ENCODE measurements at places on chromosomes 13 and 19.

- no peak for DNase-seq
These were observed 150.9 kb downstream of the RGCC start for GRCh38 chr13:41608111-41608838.

DNA sequence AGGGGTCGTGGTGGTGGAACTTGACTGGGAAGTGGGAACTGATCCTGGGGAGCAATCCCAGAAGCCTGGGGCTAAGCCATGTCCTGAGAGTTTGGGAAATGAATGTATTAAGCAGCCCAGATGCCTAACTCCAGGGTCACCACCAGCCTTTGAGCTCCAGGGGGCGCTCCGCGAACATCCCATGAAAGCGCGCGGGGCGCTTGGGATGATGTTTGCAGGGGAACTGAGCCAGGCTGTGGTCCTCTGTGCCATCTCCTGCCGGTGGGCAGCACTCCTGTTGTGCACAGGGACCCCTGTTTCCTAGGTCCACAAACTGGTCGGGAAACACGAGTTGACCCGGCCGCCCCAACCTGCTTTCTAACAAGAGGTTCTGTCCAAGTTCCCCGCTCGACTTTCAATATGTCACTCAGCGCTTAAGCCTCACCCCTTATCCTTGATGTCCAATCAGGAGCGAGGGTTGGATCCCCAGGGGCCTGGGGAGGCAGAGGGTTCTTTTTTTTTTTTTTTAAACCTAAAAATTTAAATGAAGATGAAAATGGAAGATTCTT is 14.4 kb downstream of the LEUTX start:
- peak; percentile 65 for DNase-seq

GRCh38 chr19:52442179-52442578 is 11.2 kb upstream of the ZNF578 start:
- no peak for DNase-seq

- DNase-seq, result no peak
These were observed 4.2 kb downstream of the POU4F1 start for GRCh38 chr13:78598966-78599644.

- peak; percentile 95 for DNase-seq
These were observed 26.5 kb upstream of the HOMER3 start for GRCh38 chr19:18967358-18968146.

DNA sequence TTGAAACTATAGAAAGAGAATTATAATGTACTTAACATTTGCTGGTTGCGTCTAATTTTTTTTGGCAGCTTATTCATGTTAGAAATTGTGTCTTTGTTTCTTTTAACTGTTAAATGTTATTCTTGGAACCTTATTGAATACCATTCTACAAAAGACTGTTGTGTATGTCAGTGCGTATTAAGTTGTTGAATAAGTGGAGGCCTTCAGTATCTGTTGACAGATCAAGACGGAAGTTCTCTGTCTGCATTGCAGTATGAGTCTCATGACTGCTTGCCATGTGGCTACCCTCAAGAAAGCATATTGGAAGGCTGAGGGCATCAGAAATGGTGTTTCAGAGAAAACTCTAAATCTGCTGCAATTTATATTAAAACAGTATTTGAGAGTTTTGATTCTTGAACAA is 8.5 kb downstream of the UBA2 start:
- DNase-seq, result no peak

GRCh38 chr13:38888309-38888708 is 102.3 kb downstream of the STOML3 start:
- DNase-seq, result peak; percentile 84

DNA sequence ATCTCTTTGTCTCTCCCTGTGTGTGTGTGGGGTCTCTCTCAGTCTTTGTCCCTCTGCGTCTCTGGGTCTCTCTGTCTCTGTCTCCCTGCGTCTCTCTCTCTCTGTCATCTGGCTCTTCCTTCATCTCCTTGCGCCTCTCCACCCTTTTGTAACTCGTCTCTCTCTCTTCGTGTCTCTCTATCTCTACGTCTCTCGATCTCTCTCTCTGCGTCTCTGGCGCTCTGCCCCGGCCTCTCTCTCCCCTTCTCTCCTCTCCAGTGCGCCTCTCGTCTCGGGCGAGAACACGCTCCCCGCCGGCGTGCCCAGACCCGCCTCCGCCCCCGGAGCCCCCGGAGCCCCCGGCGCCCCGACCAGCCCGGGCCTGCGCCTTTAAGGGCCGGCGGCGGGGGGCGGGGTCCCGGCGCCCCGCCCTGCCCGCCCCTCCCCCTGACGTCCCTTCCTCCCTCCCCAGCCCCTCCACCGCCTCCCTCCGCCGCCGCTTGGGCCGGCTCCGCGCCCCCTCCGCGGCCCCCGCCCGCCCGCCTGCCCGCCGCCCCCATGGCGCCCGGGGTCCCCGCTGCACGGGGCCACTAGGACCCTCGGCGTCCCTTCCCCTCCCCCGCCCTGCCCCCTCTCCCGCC is at the start of gene MARK4:
Gene MARK4 (plus strand): TSS at position 440 of the 620 bp plus-strand sequence. CDS start 318 bp downstream, outside the sequence.
- DNase-seq, result peak; percentile 59

GRCh38 chr13:28318496-28318895 is 176.4 kb downstream of the FLT1 start:
- DNase-seq, result no peak

- DNase-seq, result no peak
These were observed at the start of gene CRX for GRCh38 chr19:47821460-47822020. Gene CRX, plus strand, starts transcription at chr19:47821937. Its CDS starts 12,507 bp downstream, at chr19:47834444.

DNA sequence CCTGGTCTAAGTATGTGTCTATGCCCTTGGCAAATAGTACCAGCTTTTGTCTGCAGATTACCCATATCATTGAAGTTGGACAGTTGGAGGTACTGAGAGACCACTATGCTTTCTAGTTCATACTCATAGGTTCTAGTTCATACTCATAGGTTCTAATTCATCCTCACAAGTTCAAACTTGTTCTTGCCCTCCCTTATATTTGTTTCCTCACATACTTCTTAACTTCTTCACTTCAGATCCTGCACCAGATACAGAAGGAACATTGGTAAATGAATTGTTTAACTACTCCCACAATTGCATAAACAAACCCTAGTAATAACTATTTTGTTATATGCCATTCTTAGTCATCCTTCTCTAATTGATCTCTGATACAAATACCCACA is 172.2 kb downstream of the SLITRK1 start:
- no peak for DNase-seq

- DNase-seq, result no peak
These were observed 10.7 kb downstream of the APLP1 start for GRCh38 chr19:35879068-35879467.

GRCh38 chr13:30934381-30934780 is 1.9 kb downstream of the TEX26 start:
- DNase-seq, result no peak

DNA sequence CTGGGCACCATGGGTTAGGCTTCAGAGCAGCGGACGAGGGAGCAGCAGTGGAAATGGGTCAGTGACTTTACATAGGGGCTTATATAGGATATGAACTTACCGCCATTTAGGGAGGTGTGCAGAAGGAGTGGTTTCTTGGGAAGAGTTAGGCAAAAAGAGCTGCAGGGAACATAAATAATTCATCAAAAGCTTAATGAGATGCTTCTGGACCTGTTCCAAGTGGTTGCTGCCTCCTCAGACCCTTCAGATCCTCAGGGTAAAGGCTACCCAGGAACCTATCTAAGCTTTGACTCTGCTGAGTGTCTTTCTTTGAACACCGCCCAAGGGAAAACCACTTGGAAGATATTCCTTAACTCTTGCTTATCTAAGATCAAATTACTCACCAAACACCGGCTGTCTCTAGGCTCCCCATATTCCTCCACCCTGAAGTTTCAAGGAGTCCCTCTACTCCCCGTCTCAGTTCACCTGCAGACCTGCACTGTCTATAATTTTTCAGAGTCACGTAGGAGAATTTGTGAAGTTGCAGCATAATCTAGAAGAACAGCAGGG is at the start of gene IGFL4:
Gene IGFL4 (minus strand): TSS at position 51 of the 549 bp plus-strand sequence. CDS start 40 bp downstream, at position 11.
- peak; percentile 17 for DNase-seq

- peak; percentile 64 for DNase-seq
These were observed 32.5 kb downstream of the LCP1 start for GRCh38 chr13:46149272-46150133.

DNA sequence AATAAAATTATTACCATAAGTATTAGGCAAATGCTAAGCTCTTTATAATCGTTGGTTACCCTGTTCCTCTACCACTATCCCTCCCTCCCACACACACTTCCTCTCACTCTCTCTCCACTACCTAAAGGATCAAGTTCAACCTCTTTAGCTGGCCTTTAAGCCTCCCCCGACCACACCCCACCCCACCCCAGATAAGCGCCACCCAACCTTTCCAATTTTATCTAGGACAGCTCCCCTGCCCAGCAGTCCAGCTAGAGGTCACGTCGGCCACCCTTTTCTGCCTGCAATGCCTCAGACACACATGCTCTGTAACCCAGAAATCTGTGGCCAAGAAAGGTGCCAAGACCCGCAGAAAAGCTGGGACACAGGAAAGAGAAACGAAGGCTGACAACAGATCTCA is 1.1 kb downstream of the LYPD4 start:
- DNase-seq, result no peak

- DNase-seq, result no peak
These were observed 44.2 kb upstream of the HOMER3 start for GRCh38 chr19:18985257-18985656.

GRCh38 chr13:78254113-78254512 is 335.5 kb upstream of the EDNRB start:
- DNase-seq, result no peak

DNA sequence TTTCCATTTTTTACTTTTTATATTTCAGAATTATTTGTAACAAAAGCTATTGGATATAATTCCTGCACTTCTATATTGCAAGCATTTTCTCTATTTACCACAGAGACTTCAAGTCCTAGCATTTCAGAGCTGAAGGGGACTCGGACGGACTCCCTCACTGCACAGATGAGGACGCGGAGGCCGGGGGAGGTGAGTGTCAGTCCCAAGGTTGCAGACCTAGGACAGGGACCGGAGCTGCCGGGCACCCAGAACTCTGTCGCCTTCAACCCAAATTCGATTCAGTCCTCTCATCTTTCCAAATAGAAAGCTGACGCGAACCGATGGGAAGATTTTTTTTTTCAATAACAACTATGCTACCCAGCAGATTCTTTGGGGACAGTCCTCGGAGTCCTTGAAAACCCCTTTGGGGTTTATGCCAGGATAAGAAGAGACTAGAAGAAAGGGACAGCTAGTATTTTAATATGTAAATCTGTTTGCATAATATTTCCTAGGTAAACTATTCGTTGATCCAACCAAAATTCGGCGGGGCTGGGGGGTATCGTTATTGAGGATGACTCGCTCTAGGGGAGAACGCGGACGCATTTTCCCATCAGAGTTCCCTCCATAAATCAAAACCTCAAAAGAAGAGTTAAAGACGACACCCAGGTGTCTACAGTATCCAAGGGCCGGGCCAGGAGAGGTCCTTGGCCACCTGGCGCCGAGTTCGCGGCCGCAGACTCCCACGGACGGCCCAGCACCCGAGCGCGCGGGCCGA is 803 bp downstream of the FLT3 start:
- no peak for DNase-seq

DNA sequence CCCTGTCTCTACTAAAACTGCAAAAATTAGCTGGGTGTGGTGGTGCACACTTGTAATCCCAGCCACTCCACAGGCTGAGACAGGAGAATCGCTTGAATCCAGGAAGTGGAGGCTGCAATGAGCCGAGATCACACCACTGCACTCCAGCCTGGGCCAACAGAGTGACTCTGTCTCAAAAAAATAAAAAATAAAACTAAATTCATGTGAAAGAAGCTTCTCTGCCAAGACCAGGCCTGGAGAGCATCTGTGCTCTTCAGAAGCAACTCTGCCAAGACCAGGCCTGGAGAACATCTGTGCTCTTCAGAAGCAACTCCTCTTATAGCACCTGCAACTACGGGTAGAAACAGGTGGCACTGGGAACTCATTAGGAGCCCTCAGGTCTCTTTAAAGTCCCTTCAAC is 37.7 kb downstream of the CRYL1 start:
- DNase-seq, result no peak

GRCh38 chr19:30391554-30392551 is 19.7 kb downstream of the ZNF536 start:
- DNase-seq, result no peak

GRCh38 chr19:29587518-29587986 is 18.5 kb upstream of the POP4 start:
- DNase-seq, result peak; percentile 76

GRCh38 chr13:41049480-41050440 is 11.5 kb upstream of the WBP4 start:
- DNase-seq, result no peak

DNA sequence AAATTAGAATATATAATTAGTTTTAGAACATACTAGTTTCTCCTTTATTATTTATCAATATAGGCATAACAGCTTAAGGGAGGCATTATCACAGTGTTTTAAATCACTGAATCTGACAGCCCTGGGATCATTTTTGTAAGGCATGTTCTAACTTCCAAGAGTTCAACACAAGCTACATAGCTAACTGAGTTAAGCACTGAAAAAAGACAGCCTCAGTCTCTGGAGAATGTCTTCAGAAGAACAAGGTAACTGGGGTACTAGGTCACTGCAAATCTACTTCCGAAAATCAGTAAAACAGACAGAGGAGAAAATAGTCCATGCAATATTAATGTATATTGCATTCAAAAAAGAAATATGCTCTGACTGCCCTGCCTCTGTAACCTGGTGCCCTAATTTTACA is 502.1 kb downstream of the RFC3 start:
- no peak for DNase-seq

GRCh38 chr19:35352448-35353304 is 5.0 kb downstream of the FFAR1 start:
- peak; percentile 89 for DNase-seq

- peak; percentile 99 for DNase-seq
These were observed at the start of gene HSPH1 for GRCh38 chr13:31161557-31162150. Gene HSPH1, minus strand, starts transcription at chr13:31161904. Its CDS starts 322 bp downstream, at chr13:31161582.

DNA sequence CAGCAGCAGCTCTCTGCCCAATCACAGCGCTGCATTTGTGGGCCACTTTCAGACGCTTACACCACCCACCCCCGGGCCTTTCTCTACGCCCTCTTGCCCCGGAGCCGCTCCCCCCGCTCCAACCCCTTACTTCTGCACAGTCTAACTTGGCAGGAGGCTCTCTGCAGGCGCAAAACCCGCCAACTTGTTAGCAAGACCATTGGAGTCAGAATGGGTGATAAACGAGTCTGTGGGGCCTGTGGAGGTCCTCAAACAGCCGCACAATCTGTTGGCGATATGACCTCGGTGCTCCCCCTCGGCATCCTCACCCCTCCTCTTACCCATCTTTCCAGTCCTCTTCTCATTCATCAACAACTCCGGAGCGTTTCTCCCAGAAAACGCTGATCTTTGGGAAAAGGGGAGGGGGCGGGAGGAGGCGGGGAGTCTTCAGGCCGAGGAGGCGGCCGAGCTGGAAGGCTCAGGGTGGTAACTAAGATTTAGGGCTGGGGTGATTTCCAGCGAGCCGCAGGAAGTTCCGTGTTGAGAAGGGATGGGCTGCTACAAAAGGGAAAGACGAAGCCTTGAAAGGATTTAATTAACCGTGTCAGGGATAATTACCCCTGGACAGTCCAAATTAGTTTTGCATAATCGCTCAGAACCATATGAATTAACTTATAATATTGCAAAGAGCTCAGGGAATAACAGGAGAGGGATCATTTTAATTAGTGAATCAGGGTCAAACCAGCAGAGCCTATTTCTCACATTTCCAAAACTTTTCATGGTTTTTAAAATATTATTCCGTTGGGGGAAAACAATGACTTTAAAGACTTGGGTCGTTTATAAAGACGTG is 4.1 kb downstream of the SOX21 start:
- no peak for DNase-seq

Measured in kidney tubule cell (primary cell).